GM04504 (cell line): ENCODE measurements at places on chromosomes 7 and 10.

- DNase-seq, result no peak
Measured at GRCh38 chr7:135197906-135198655, 13.2 kb downstream of the WDR91 start.

DNA sequence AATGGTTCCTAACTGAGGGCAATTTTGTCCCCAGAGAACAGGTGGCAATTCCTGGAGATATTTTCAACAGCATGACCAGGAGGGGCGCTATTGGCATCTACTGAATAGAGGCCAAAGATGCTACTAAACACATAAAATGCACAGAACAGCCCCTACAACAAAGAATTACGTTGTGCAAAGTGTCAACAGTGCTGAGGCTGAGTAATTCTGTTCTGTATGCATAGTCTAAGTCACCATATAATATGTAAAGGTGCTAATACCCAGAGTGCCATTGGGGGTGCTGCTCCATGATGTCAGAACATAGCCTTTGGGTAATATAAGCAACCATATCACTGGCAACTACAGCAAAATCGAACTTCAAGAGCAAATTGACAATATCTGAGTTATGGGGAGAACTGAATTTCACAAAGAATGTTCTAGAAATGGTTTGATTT, 213.3 kb upstream of the PHYHIPL start:
- DNase-seq, result no peak

GRCh38 chr10:11901454-11901832, 78.3 kb downstream of the PROSER2 start:
- DNase-seq, result no peak

DNA sequence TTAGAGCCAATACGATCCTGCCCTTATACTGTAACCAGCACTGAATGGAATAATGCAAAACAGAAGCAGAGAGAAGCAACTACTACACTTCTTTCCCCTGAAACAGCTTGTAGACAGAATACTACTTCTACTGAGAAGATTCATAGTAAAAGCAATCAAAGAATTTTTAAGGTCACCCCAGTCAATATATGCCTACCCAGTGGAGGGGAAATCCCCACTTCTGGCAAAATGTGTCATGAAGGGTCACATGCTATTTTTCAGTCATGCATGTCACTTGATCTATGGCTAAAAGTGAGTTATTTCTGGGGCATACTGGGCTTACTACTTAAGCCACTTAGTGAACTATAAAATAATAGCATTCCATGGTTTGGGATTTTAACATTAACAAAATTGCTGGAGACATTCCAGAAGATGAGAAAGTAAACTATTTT, 25.6 kb downstream of the IRF5 start:
- DNase-seq, result no peak

GRCh38 chr10:19097151-19097550, 48.5 kb downstream of the MALRD1 start:
- no peak for DNase-seq

- no peak for DNase-seq
Measured at GRCh38 chr10:13712476-13712836, 125.7 kb downstream of the PRPF18 start.

DNA sequence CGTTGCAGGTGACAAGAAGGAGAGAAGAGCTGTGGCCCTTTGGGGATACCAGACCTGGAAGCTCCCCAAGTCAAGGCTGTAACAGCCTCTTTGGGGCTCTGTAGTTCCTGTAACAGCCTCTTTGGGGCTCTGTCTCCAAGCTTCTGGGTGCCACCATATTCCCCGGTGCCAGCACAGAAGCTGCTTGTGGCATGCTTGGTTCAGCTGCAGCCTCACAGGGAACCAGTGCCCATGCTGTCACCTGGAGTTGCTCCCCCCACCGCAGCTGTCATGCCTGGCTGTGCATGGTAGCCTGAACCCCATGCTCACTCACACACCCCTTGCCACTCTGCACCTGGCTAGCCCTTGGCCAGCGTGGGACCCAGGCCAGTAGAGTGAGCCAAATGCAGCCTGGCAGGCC, 109.1 kb downstream of the ELAPOR2 start:
- no peak for DNase-seq

- no peak for DNase-seq
Measured at GRCh38 chr10:88036126-88036525, 172.7 kb downstream of the PTEN start.

GRCh38 chr7:26356929-26357798, 65.5 kb downstream of the SNX10 start:
- DNase-seq, result no peak

DNA sequence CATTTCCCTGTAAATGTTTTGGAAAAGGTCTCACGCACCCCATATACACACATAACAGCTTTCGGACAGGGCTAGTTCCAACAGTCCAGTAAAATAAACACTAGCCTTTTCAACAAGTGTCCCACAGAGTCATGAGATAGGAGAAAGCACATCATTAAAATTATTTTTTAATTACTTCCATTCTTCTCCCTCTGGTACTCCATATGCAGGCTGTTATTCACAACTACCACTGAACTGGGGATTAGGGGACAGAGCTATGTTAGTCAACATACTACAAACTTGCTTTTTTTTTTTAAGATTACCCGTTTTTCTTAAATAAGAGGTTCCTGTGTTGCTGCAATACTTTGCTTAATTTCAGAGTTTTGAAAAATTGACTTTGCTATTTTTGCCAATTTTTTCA, 576.6 kb upstream of the KCND2 start:
- no peak for DNase-seq

GRCh38 chr7:97337849-97338248, 220.4 kb downstream of the SDHAF3 start:
- DNase-seq, result no peak

DNA sequence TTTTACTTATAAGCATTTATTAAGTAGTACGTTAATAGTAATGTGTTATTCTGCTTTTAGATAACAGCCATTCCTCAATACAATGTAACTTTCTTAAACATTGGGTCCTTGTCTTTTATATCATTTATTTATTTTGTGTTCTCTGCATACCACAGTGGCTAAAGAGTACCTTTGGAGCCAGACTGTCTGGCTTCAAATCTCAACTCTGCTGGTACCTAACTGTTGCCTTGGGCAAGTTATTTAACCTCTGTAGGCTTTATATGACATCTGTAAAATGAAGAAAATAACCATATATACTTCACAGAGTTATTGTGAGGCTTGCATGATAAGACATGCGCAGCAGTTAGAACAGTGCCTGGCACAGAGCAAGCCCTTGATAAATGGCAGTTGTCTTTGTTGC, 397.6 kb downstream of the MDFIC start:
- no peak for DNase-seq

GRCh38 chr7:155062411-155062810, 7.7 kb upstream of the HTR5A start:
- DNase-seq, result no peak

GRCh38 chr7:151607464-151607867, 87.8 kb upstream of the RHEB start:
- DNase-seq, result no peak

GRCh38 chr7:108189733-108190388, 59.7 kb upstream of the LAMB4 start:
- no peak for DNase-seq

- DNase-seq, result no peak
Measured at GRCh38 chr7:138363721-138364120, 96.3 kb upstream of the TRIM24 start.

- DNase-seq, result no peak
Measured at GRCh38 chr7:17071866-17072265, 190.1 kb upstream of the AGR3 start.

DNA sequence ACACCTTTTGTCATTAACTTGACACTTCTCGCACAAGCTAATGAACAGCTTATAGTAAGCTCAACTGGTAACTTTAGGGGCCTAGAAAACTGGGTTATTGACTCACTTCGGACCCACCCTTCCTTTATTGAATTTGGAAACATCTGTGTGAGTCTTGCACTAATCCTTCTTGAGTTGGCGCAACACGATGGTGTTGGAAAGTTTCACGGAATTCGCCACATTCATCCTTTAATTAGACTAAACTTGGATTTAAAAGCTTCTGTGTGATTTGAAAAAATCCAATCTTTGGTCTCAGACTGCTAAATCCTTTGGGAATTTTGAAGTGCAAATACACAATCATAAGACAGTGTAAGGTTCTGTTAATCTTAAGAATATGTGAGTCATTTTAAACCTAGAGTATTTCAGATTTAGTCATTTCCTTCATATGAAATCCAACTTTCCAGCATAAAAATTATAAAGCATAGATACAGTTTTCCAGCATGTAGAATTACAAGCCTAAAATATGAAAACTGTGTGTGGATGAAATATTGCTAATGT, 15.1 kb downstream of the FZD8 start:
- no peak for DNase-seq

- DNase-seq, result no peak
Measured at GRCh38 chr7:37666026-37666799, 17.4 kb upstream of the GPR141 start.

DNA sequence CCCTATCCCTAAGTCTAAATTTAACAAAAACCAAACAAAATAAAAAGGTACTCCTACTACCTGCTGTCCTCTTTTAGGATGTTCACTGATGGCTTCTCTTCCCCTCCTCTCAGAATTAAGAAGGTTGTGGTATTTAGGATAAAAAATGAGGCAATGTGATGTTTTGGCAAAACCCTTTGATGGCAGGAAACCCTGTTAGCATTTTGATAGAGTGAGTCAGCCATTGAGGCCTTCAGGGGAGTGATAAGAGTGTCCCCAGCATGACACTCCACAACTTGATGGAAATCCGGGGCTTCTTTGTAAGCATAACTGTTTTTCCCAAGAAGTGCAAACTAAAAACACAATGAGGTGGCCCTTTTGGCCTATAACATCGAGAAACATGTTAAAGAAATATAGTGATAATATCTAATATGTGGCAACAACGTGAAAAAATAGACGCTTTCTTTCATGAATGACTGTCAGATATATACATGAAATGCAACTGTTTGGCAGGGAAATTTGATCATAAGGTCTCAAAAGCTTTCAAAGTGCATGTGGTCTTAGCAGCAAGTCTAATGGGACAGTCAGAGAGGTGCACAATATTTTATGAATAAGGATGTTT, 55.0 kb downstream of the PRTFDC1 start:
- no peak for DNase-seq

- no peak for DNase-seq
Measured at GRCh38 chr10:74839708-74840107, 13.3 kb downstream of the KAT6B start.

DNA sequence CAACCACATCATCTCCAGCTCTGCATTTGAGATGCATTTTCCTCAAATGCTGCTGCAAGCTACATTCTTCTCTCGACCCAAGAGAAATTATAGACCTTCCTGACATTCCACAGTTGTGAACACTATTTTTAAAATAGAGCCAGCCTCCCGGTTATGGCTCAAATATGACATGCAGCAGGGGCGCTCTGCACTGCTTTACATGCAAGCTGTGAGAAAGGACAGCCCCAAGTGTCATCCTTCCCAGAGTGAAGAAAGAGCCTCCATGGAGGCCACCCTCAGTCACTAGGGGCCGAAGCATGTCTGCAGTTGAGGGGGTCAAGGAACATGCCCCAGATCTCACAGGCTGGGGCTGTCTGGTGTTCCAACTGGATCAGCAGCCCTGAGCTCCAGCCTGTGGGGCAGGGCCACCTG, 63.9 kb upstream of the CHST15 start:
- no peak for DNase-seq

DNA sequence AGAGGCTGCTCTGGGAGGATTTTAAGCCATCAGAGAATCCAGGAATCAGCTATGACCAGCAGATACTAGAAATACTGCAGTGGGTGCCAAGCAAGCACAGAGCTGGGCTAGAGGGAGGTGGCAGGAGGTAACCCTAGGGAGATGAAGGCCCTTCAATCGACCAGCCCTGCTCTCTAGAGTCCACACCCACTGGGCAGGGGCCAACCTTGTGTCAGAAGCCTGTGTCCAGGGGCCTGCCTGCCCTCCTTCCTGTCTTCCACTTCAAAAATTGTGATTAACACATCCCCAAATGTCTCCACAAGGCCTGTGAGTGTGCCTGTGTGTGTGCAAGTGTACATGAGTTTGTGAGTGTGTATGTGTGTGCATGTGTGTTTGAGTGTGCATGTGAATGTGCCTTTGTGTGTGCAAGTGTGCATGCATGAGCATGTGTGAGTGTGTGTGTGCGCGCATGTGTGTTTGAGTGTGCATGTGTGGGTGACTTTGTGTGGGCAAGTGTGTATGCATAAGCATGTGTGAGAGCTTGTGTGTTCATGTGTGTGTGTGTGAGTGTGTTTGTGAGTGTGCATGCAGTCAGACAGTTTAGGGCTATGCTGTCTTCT, 367.7 kb downstream of the SFMBT2 start:
- no peak for DNase-seq

DNA sequence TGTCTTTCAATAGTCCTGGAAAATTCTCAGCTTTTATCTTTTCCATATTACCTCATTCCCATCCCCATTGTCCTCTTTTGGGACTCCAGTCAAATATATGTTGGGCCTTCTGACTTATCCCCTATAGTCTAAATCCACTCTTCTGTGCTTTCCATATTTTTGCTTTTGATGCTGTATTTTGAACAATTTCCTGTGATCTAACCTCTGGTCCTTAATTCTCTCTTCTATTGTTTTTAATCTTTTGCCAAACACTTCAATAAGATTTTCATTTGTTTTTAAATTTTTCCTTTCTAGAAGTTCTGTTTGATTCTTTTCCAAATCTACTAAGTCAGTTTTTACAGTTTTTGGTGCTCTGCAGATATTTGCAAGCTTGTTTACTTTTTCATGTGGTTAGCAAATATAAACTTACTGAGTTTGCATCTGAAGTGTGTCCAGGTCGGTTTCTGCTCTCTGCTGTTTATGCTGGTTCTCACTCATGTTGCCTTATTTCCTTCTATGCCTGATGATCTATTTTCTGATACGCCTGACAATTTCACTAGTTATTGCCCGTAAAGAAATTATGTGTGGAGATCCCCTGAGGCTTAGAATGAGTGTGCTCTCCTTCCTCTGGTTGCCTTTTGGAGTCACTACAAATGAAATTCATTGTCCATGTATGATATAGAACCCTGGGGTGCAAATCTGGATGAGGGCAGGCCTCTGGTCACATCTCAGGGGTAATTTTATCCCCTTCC, 110.4 kb downstream of the RBM20 start:
- DNase-seq, result no peak

GRCh38 chr7:130387628-130388403, 7.5 kb downstream of the CPA1 start:
- DNase-seq, result no peak

GRCh38 chr7:43649755-43650274, 66.9 kb downstream of the STK17A start:
- no peak for DNase-seq

DNA sequence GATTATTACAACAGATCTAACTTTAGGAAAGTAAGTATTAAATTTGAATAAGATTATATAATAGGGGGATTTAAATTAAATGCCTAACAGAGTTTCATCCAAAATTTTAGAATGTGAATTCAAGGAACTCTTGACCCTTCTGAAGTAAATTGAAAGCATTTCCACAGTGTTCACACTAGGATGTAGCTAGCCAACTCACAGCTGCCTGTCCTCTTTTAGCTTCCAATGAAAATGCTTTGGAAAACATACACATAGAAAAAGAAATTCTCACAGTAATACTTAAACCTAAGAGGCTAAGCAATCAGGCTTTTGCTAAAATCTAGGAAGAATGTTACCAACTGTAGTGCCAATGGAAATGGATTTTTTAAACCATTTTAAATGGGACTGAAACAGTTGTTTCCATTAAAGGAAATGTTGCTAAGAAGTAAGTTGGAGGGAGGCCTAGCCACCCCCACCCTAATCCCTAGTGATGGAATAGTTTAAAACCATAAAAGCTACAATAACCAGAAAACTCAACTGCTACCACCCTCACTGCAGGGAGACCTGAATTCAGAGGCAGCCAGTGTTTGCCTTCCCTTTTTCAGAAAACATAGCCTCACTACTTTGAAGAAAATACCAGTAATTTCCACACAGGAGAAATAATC, 58.3 kb downstream of the REEP3 start:
- DNase-seq, result no peak
